Stimulated activated CD4-positive, alpha-beta T cell treated with anti-CD3 and anti-CD28 coated beads, Interleukin-2, amount 100 ng/mL, for 4 hours (primary cell): ENCODE measurements at places on chromosomes 5 and 9.

- no peak for DNase-seq
Observed at GRCh38 chr9:91371894-91372293, 10.2 kb upstream of the AUH start.

GRCh38 chr5:35436400-35437057 lies 181.1 kb upstream of the SPEF2 start:
- DNase-seq, result no peak

GRCh38 chr5:175689147-175689991 lies 31.5 kb downstream of the HRH2 start:
- no peak for DNase-seq

GRCh38 chr5:154193283-154193682 lies 2.8 kb downstream of the GALNT10 start:
- DNase-seq, result no peak

DNA sequence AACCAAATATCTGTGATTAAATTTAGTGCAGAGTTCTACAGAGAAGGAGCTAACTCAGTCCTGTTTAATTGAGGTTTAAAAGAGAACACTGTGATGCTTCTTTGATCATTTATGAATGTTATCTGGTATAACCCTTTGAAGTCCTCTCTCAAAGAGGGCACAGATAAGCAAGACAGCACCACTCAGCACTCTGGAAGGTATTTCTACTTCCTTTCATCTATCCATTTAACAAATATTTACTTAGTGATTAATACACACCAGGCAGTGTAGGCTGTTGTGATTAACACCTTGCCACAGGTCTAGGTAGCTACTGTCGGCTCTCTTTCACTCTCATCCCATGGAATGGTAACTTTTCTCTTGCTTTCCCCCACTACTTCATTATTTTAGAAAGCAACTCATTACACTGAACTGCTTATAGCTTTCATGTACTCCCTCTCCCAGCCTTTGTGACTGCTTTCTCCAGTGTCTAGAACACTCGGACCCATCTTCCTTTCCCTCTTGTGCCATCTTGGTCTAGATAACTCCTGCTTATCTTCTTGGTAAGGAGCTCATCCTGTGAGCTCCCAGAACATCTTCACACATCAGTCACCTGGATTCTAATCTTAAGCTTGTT lies 54.7 kb downstream of the GLDC start:
- DNase-seq, result no peak

DNA sequence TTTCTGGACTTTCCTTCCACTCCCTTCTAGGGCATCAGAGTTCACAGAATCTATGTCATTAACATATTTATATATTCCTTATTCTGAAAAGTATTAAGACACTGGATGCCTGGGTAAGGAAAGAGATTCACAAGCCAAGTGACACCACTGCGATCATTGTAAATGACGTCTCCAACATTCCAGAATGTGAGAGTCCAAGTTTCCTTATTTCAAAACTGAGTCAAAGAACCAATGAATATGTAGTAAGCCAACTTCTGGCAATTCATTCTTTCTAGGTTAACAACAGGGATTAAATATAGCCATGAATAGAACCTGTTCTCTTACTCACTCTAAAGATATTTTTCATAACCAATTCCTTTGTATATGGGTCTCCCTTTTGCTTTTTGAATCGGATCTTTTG lies 18.1 kb downstream of the RAI14 start:
- no peak for DNase-seq

GRCh38 chr5:147234825-147235635 lies at the start of gene STK32A:
Gene STK32A, plus strand, starts transcription at chr5:147235026. Its CDS starts 4,609 bp downstream, at chr5:147239635.
- no peak for DNase-seq
